ENCODE measurements at places on chromosomes 5 and 9.

DNA sequence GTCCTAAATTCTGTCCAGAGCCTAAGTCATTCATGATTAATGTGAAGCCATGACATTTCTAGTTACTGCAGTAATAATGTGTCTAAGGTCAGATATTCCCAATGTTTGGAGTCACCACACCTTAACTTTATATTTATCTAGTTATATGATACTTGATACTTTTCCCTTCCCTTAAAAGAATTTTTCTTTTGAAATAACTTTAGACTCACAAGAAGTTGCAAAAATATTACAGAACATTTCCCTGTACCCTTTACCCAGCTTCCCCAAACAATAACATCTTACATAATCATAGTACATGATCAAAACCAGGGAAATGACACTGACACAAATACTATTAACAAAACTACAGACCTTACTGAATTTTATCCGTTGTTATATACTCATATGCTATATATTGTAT, 150.0 kb upstream of the GNA14 start:
- no peak for DNase-seq

- DNase-seq = no peak
Observed at GRCh38 chr9:87007711-87008366, 60.5 kb upstream of the GAS1 start.

DNA sequence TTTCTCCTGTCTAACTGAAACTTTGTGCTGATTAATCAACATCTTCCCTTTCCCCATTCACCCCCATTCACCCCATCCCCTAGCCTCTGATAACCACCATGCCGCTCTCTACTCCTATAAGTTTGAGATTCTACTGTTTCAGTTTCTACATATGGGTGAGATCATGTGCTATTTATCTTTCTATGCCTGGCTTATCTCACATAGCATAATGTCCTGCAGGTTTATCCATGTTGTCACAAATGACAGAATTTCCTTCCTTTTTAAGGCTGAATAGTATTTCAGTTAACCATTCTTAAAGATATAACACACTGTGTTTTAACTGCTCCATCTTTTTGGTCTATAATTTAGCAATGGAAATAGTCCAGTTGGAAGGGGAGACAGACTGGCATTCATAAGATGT, 205.1 kb downstream of the SNCAIP start:
- no peak for DNase-seq

GRCh38 chr9:16119261-16120230, 566.7 kb downstream of the CCDC171 start:
- no peak for DNase-seq

DNA sequence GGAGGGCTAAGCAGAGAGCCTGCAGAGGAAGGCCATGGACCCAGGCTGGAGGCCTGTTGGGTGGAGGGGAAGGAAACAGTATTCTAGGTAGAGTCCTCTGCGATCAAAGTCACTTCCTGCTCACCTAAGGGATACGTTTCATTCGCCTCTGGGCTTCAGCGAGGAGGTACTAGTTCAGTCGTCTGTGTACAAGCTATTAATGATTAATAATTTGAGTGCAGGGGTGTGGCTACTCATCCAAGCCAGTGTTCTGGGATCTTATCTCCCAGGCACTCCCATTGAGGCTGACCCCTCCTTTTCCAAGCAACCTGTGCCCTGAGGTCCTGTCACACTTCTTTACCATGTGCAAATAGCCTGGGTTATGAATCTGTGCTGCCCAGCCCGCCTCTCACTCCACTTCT, 25.2 kb downstream of the RALGPS1 start:
- no peak for DNase-seq

DNA sequence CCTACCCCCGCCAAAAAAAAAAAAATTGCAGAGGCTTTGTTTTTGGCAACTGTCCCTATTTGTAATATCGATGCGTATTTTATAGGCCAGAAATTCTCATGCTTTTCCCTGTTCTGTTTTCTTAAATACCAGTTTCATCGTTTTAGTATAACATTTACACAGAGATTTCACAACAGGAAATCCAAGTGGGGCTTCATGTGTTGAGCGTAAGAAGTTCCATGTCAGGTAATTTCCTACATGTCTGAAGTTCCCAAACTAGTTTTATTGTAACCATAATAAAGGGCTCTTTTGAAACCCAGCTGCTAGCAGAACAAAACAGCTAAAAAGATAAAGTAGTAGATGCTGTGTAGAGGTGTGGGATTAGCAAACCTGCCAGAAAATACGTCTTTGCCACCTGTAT, 4.2 kb downstream of the SMC5 start:
- DNase-seq = no peak

DNA sequence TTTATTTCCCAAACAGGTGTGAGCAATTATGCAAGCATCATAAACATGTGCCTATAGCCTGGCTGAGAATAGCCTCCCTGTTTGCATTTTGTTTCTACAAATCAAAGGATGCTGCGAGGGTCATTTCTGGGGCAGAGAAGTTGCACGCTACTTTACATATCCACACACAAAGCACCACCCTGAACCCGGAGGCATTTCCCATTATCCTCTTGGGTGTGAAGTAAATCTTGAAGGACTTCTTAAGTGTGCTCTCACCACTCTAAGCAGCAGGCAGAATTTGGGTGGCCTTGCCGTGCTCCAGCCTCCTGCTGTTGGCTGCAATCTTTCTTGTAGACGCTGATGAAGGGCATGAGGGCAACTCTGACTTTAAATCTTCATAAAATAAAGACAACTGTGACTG, 124.0 kb upstream of the TLE4 start:
- no peak for DNase-seq

- no peak for DNase-seq
Observed at GRCh38 chr9:86731511-86732063, 215.7 kb downstream of the GAS1 start.

- no peak for DNase-seq
Observed at GRCh38 chr9:114273461-114273881, 49.4 kb upstream of the ORM1 start.

- no peak for DNase-seq
Observed at GRCh38 chr5:106757672-106758071, 913.1 kb downstream of the EFNA5 start.

GRCh38 chr5:89951876-89952275, 457.7 kb downstream of the CETN3 start:
- no peak for DNase-seq

- no peak for DNase-seq
Observed at GRCh38 chr9:137302449-137303150, 529 bp upstream of the NRARP start.

GRCh38 chr5:159550951-159551350, 220.7 kb upstream of the IL12B start:
- DNase-seq = no peak

DNA sequence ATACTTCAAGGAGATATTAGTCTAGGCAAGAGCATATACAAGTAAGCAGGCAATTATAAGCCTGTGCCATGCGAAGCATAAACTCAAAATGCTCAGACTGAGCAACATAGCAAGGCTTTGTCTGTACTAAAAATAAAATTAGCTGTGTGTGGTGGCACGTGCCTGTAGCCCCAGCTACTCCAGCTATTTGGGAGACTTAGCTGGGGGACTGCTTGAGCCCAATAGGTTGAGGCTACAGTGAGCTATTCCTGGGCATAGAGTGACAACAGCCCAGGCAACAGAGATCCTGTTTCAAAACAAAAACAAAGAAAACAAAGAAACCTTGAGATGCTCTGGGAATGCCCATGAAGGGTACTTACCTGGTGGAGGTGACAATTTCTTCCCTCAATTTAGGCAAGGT, 130.5 kb upstream of the ZNF608 start:
- no peak for DNase-seq
